ENCODE measurements at places on chromosomes 2 and 18.

DNA sequence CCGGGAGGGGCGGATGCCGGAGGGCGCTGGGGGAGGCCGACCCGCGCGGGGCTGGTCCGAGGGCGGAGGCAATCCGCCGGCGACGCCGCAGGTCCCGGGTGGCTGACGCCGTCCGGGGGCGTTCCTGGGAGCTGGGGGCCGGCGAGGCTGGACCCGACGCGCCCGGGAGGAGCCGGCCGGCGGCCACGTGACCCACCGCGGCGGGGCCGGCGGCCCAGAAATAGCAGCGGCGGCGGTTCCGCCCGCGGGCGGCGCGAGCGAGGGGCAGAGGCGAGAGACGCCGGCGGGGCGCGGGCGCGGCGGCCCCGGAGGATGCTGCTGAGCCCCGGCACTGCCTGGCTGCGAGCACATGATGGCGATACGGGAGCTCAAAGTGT, at the start of gene RAB31:
RAB31 (plus strand) TSS at position 245 of the 377 bp plus-strand sequence; CDS start at position 350, 105 bp downstream.
- no peak for DNase-seq

- no peak for DNase-seq
These were observed 42.0 kb downstream of the ZEB2 start for GRCh38 chr2:144477957-144478311.

- DNase-seq, result no peak
These were observed 168.7 kb upstream of the HDAC4 start for GRCh38 chr2:239569401-239570090.

DNA sequence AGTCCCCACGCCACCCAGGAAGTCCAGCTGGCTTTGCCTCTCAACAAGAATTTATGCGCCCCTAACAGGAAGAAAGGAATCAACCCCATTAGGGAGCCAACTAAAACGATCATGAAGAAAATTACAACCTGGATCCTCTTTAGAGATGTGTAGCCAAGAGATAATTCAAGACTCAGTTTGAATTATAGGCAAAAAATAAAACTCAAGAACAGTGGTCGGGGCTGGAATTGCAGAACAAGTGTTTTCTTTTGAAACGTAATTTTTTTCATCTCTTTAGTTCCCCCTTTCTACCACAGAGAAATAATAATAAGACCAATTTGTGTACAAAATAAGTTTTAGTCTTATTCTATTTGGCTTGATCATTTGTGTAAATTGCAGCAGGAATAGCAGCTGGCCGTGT, 22.4 kb downstream of the PDCD1 start:
- DNase-seq, result no peak

DNA sequence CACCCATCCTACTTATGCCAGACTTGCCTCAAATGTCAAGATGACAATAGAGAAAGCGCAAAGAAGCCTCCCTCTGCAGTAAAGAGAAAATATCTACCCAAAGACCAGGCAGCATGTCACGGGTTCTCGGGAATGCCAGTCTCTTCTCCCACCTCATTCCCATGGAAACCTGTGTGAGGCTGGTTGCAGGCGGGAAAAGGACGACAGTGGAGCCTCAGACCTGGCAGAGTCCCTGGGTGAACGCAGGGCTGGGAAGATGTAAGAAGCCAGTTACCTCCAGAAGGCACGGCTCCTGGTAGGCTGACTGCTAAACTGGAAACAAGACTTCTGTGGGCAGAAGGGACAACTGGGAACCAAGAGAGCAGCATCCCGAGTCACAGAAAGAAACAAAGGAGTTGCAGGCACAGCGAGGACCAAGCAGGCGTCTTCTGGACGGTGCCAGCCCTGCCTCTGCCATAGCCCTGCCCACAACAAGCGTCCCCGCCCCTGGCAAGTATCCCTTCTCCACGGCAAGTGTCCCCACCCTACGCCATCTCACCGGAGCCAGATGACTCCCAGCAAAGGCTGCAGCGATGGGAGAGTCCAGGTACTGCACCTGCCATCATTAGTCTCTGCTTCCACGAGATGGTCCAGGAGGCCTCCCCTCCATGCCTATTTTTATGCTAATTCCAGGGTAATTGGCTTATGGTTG, 440.8 kb upstream of the MYT1L start:
- DNase-seq, result no peak

GRCh38 chr18:48544661-48545415, 6.0 kb downstream of the CTIF start:
- no peak for DNase-seq

DNA sequence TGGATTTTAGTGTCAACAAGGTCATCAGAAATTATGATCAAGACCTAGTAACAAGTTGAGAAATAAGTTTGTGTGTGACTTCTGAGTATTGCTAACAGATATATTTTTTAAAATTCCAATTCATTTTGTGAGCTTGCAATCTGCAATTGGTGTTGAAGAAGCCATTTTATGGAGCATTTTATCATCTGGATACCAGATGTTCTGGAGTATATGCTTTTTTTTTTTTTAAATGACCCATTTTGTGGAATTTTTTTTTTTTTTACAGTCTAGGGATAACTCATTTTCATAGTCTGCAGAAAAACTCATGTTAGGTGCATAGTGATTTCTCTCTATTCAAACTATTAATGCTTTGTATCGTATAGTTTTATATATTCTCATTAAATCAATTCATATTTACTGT, 12.6 kb downstream of the QPCT start:
- DNase-seq, result no peak
